ENCODE measurements at places on chromosomes 16 and 17.

- no peak for DNase-seq
These were observed 7.0 kb upstream of the ANKRD40CL start for GRCh38 chr17:50774225-50774803.

- DNase-seq: no peak
These were observed 94.8 kb upstream of the DNAH17 start for GRCh38 chr17:78672005-78672404.

DNA sequence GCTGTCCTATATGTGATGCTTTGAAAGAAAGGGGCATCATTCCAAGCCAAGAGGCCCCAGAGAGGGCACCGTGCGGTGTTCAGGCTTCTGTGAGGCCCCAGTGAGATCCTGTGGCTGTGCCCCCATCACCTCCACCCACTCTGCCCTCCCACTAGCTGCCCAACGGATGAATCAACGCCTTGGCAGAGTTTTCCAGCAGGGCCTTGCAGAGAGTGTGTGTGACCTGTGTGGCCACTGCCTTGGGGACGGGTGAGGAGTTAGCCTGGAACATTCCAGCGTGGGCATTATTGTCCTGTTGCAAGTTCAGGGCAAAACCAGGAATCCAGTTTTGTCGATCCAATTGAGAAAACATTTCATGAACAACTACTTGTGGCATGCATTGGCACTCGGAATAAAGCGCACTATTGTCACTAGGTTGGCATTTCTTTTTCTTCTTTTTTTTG, 53.7 kb downstream of the SF3B3 start:
- no peak for DNase-seq

GRCh38 chr17:74359916-74360315, 1.8 kb downstream of the BTBD17 start:
- no peak for DNase-seq

DNA sequence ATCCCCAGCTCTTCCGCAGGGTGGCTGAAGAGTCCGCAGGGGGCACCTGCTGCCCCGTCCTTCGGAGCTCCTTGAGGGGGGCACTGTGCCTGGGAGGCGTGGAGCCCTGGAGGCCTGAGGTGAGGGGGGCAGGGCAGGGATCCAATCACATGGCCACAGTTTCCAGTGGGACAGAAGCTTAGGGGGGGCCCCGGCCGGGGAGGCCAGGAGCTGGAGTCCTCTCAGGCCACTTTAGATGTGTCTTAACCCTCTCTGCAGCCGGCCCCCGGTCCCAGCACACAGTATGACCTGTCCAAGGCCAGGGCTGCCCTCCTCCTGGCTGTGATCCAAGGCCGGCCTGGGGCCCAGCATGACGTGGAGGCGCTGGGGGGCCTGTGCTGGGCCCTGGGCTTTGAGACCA, 10.8 kb downstream of the ZNF213 start:
- no peak for DNase-seq

DNA sequence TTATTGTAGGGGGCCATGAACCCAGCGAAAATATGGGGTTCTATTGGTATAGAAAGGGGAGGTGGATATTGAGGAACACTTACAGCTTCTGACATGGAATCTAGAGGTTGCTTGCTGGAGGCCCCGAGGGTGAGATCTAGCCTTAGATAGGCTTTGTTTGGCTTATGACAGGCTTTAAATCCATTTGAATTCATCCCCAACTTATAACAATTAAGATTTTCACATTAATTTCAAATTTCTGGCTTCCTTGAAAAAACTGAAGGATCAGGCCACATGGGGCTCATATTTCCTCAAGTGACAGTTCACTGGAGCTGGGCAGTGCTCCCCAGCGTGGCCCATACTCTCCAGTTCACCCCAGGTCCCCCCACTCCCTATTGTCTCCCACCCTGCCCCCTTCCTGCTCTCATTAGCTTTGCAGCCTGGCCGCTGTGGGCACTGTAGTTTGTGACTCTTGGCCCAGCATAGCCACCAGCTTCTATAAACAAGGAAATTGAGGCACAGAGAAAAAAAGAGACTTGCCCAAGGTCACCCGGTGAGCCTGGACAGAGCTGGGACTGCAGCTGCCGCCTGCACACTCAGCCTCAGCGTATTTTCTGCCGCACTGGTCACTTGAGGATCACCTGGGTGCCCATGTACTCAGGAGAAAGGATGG, 19.8 kb upstream of the ADGRG1 start:
- no peak for DNase-seq
